Keratinocyte (primary cell): ENCODE measurements at places on chromosomes 4 and X. TPM values are rescaled to one million over a fixed set of nuclear protein-coding genes. Genes with fewer than 3 reads are reported as not detected.

DNA sequence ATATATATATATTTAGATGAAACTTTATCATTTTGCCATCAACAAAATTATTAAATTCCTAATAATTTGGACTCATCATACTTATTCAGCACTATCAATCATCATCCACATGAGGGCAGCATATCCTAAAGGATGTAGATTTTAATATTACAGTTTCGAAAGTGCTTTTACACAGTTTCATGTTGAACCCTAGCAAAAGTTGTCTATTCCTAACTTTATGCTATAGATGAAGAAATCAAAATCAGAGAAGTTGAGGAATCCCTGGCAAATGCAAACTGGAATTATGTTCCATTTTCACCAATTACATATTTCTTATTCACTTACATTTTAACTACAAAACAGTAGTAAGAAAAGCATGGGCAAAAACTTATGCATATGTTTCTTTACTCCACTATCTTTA, 36.6 kb upstream of the UGT2A1 start:
- DNase-seq = no peak

DNA sequence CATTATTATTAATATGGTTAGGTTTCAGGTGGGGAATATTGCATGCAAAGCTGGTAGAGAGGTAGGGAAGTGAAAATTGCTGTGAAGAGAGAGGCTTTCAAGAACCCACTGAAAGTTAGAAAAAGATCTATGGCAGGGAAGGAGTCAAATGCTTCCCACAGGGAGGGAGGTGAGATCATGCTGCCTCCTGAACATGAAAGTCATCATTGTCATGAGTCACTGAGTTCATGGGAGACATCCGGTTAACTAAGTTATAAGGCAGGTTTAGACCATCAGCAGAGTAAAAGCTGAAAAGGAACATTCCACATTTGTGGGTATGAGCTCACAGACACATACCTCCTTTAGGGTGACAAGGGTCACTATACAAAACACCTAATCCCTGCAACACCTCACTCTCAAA, 16.2 kb downstream of the GATB start:
- DNase-seq = peak; percentile 71

DNA sequence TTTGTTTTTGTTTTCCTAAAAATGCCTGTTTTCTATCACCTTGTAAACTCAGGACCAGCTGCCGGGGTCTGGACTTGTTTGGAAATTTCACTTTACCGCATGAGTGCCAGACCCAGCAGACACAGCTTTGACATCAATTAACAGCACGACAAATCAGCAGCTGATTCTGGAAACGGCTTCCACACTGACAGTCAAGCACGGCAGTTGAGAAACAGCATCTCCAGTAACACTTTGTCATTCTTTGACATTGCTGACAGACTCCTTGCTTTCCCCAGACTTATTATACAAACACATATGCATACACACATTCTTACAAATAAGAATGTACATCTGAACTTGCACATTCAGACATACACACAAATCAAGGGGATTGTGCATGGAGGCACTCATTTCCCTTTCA, 1017.6 kb upstream of the HS3ST1 start:
- no peak for DNase-seq

DNA sequence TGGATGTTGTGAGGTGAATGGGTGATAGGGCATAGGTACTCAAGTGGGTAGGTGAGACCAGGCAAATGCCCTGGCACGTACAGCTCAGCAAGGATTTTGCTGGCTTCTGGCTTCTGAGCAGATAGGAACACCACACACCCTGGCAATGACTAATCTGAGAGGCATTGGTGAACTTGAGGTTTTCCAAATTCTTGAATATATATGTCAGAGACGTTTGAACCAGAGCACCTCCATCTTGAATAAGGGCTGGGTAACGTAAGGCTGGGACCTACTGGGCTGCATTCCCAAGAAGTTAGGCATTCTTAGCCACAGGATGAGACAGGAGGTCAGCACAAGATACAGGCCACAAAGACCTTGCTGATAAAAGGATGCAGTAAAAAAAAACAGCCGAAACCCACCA, 204.5 kb downstream of the NLGN4X start:
- peak; percentile 55 for DNase-seq

GRCh38 chr4:177322266-177322665, 12.6 kb downstream of the NEIL3 start:
- DNase-seq = no peak

CACNA1F gene
- 0.03 TPM in 1 of 3 replicates, not detected in the others for polyA plus RNA-seq

MTMR8 gene
- 0.99 to 1.1 TPM (median 1.1 TPM) in 3 replicates for polyA plus RNA-seq

FDCSP gene
- not detected in 3 replicates for polyA plus RNA-seq

DNA sequence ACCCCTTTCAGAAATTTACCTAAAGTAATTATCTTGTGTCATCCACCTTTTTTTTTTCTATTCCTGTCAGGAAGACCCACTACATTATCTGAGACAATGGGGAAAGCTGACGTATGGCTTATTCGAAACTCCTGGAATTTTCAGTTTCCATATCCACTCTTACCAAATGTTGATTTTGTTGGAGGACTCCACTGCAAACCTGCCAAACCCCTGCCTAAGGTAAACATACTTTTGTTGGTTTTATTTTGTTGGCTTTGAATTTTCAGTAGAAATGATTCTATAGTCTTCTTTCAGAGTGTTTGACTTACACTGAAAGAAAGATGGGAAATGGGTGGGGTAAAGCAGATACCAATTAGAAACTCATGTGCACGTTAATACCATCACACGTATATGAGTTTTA, 2.2 kb downstream of the UGT2B7 start:
- DNase-seq = no peak

GRCh38 chrX:21968333-21968732, 27.8 kb downstream of the SMS start:
- DNase-seq = no peak

RBM46 gene
- polyA plus RNA-seq = 0.02 to 0.04 TPM (median 0.04 TPM) in 3 replicates

GRCh38 chrX:118652717-118653116, 74.7 kb upstream of the IL13RA1 start:
- DNase-seq = no peak

CCNG2 gene
- polyA plus RNA-seq = 47.4 to 96.9 TPM (median 58.5 TPM) in 3 replicates

PNMA5 gene
- polyA plus RNA-seq = not detected in 3 replicates
